ENCODE measurements at places on chromosomes 16 and 17.

DNA sequence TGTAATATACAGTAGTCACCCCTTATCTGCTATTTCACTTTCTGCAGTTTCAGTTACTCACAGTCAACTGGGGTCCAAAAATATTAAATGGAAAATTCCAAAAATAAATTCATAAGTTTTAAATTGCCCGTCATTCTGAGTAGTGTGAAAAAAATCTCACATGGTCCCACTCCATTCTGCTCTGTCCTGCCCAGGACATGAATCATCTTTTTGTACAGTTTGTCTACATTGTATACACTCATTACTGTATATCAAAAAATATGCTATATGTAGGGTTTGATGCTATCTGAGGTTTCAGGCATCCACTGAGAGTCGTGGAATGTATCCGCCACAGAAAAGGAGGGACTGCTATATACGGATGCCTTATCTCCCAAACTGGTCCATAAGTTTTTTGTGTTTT, 16.0 kb upstream of the APPBP2 start:
- DNase-seq, result no peak

DNA sequence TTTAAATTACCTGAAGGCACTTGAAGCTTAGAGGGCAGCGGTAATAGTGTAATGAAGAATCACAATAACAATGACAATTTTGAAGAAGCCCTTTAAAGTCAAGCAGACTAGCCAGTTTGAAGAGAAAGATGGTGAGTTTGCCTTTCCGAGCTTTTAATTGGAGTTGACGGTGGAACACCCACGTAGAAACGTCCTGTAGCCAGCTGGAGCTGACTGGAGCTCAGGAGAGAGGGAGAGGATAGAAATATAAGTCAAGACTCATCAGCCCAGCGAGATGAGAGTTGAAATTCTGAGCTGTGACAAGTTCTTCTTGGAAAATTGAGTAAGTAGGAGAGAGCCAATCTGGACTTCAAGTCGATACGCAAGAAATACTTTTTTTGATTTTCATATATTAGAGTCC, 91.7 kb upstream of the CACNG3 start:
- no peak for DNase-seq

DNA sequence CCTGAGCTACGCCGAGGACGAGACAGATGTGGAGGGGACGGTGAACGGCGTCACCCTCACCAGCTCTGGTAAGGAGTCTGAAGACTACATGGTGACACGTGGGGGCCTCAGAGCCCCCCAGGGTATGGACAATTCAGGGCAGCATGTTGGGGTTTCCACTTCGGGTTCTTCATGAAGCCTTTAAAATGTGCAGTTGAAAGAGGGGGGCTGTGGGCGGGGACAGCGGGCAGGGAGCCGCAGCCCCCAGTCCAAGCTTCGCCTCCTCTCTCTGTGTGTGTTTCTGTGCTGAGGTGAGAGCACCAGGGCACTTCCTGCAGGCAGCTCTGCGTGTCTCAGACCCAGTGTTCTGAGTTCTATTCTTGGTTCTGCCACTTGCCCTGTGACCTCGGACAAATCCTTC, 24.0 kb downstream of the NMRAL1 start:
- no peak for DNase-seq

- no peak for DNase-seq
These were observed 38.8 kb upstream of the BHLHA9 start for GRCh38 chr17:1231456-1231855.

- DNase-seq, result no peak
These were observed 13.0 kb downstream of the TLE7 start for GRCh38 chr16:71428883-71429282.
